Activated T-cell treated with anti-CD3 and anti-CD28 coated beads for 24 hours (primary cell): ENCODE measurements at places on chromosomes 3 and 15.

DNA sequence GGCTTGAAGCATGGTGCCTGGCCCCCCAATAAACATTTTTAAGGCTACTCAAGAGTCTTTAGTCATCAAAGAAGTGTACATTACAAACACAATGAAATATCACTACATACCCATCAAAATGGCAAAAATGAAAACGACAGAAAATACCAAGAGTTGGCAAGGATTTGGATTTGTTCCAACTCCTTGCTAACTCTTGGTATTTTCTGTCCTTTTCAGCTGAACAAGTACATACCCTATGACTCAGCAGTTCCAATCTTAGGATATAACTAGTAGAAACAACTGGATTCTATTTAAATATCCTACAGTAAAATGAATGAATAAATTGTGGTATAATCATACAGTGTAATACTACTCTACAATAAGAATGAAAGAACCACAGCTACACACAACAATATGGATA lies 25.1 kb upstream of the GABPB1 start:
- DNase-seq = no peak

DNA sequence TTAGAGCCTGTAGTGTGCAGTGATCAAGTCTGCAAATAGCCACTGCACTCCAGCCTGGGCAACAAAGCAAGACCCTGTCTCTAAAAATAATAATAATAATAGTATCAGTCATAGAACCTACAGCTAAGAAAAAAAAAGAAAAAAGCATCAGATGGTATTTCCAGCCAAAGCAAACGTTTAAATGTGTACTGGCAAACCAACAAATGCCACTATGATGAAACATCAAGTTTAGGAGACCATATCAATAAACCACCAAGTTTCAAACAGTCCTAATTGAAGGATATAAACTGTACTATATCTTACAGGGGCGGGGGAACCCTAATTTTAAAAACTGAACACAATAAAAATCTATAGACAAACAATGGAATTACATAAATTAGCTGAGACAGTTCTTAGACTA lies 6.4 kb downstream of the UBP1 start:
- no peak for DNase-seq

DNA sequence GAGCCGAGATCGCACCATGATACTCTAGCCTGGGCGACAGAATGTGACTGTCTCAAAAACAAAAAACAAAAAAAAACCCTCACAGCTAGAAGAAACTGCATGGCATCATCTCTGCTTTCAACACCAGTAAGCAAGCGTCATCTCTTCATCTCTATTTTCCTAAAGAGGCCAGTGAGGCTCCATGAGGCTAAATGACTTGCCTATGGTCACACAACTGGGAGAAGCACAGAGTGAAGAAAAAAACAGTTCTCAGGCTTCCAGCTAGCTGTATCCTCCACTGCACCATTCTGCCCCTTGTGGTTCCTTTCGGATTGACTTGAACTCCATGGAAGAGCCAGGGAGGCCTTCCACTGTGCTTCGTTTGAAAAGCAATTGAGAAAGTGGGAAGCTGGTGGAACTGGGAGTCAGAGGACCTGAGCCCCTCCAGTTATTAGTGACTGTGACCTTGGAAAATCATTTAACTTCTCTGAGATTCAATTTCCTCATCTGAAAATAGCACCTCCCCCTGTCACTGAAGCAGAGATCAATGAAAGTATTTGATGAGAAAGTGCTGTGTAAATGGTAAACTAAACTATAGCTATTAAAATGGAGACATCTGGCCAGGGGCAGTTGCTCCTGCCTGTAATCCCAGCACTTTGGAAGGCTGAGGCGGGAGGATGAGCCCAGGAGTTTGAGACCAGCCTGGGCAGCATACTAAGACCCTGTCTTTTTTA lies 32.1 kb upstream of the DENND4A start:
- no peak for DNase-seq

DNA sequence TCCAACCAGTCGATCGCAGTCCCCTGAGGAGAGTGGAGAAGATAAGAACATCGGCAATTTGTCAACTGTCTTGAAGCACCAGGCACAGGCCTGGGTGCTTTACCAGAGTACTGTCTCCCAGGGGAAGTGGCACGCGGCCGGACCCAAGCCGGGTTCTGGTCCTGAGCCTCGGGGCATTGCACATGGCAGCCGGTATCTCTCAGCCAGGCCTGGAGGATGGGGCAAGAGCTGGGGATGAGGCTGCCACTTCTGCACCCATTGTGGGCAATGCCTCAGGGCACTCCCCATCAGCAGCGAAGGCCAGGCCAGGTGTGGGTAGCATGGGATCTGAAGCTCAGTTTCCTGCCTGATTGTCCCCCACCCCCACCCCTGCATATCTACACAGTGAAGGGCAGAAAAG lies 77.5 kb downstream of the ADCY5 start:
- no peak for DNase-seq

DNA sequence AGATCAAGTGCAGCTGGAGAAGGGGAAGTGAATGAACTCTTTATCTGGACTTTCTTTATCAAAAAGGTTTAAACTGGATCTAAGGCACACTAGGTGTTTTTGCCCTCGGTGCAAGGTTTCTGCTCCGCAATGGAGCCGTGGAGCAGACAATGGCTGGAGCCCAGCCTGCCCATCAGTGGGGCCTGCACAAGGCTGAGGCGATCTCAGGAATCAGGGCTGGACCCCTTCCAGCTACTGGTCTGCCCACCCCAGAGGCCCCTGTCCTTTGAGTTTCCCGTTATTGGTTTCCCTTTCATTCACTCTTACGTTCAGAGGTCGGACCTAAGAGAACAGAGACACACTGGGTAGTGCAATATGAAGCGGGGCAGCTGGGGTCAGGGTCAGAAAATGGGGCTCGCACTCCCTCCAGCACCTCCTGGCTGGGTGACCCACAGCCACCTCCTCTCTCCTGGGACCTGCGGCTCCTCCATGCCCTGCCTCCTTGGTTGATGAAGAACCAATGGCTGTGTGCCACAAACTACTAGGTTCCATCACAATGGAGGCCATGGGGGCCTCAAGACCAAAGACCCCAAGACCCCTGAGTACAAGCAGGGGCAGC lies 164.6 kb downstream of the CHSY1 start:
- no peak for DNase-seq

GRCh38 chr3:134094491-134094890 lies 64.8 kb upstream of the SLCO2A1 start:
- no peak for DNase-seq

DNA sequence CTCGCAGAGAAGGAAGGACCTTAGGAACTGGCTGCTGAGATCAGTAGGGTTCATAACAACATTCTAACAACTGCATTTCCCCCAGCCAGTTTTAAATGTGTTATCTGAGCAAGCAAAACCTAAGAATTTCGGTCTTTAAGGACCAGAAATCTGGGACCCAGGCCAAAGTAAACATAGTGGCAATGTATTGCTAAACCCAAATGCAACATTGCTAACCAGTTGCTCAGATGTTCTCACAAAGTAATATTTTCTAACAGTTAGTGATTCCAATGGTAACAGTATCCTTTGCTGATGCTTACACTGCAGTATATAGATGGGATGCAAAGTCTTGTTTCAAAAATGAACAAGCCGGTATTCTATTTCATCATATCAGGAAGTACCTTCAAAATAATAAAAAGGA lies 254.3 kb downstream of the RYR3 start:
- no peak for DNase-seq

DNA sequence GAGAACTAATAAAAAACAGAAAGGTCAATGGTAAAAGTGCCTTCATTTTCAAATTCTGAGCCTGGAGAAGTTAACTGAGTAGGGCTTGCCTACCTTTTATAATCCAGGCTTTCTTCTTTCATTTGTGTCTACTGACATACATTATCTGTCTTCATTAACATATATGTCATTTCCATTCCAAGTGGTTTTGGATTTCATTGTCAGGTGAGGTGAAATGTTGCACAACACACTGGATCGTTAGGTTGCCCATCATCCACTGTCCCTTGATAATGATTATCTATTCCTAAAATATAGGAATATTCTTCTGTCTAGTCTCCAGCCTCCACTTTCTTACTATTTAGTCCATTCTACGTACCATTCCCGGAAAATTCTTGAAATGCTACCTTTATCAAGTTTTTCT lies 55.0 kb upstream of the CP start:
- DNase-seq = no peak
